Hematopoietic multipotent progenitor cell treated with erythropoietin and hydrocortisone succinate and interleukin-3 and kit ligand, for 17 days (in vitro differentiated cells): ENCODE measurements at places on chromosomes 12 and 14.

DNA sequence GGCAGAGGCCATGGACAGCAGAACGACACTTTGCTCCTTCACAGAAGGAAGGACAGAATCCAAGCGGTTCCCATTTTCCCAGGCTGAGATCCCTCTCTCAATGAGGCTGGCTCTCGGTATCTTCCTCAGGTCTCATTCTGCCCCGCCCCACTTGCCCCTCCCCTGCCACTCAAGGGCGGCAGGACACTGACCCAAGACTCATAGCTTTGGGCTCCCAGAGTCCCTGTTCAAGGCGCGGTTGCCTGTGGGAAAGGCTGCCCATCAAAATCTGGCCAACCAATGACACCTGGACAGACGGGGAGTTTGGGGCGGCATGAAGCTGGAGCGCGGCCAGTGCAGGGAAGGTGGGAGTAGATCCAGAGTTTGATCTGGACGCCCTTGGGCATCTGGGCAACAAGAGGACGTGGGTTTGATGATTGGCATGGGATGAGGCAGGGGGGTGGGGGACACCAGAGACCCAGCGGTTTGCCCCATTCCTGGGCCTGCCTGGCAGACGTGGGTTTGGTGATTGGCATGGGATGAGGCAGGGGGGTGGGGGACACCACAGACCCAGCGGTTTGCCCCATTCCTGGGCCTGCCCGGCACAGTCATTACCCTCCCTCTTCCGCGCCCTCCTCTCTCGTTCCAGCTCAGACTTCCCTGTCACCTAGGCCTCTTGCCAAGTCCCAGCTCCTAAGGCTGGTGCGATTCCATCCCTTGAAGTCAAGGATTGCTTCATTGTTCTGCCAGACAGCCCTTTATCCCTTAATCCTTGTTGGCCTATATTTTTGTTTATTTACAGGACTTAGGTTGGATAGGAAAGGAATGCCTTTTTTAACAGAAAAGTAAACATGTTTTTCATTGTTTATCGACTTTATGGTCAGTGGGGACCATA is 92.1 kb downstream of the NINJ2 start:
- no peak for DNase-seq

- DNase-seq: no peak
These were observed 216.6 kb upstream of the PWP1 start for GRCh38 chr12:107469011-107469410.

DNA sequence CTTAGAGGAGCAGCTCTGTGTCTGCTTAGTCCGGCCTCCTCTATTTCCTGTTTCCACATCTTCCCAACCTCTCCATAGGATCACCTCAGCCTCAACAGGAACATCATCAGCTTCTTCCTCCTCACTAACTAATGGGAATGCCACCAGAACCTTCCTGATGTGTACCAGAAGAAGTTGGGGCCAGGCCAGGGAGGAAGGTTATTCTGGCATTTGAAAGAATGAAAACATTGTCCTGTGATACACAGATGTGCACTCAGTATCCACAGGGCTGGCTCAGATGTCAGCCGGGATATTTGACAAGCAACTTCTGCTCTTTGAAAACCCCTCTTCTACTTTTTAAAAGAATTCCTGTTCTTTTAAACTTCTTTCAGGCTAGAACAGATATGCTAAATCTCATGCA is 63.6 kb downstream of the TMEM30B start:
- DNase-seq: no peak

DNA sequence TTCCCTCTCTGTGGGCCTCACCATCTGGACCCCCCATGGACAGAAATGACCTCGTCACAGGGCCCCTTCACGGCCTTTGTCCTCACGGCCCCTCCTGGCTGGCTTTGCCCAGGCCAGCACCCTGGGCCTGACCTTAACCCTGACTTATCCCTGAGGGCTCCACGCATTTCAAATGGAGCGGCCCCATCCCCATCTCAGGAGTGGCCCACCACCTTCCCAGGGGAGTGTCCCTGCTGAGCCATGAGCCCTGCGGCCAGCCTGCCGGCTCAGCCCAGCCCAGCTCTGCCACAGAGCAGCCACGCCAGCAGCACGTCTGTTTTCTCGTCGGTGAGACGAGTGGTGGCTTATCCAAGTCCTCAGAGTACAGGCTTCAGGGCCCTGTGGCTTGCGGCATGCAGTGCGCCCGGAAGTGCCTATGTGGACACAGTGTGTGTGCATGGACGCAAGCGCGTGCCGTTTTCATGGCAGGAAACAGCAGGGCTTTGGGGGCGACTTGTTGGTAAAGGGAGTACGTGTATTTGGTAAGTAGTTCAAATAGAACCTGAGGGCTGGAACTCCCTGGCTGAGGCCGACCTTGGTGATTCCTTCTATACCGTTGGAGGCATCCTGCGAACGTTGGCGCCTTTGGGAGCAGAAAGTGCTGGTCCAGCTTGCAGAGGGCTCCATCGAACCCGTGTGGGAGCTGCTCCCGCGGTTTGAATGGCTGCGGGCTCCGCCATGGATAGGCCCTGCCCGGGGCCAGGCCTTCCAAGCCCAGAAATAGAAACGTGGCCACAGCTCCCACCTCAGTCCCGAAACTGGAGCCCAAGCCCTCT is 52.1 kb downstream of the LRCOL1 start:
- DNase-seq: no peak

GRCh38 chr14:96267916-96268315 is 11.9 kb downstream of the BDKRB1 start:
- DNase-seq: no peak

- DNase-seq: no peak
These were observed 102.4 kb upstream of the METAP2 start for GRCh38 chr12:95371571-95371970.

DNA sequence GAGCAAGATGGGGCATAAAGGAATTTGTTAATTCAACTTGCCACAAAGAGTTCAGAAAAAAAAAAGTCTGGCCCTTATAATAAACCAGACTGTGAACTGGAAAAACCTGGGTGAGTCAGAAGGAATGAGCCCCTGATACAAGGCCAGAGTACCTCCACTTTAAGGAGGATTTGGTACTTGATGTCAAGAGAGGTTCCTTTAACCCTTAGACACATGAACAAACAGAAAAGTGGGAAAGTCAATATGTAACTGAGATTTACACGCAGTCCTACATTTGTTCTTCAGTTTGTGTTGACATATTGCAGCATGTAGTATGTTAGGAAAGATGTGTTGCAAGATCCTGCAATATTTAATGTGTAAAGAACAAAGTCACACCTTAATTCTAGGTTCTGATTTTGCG is 14.2 kb upstream of the SLC38A4 start:
- no peak for DNase-seq

GRCh38 chr12:57128519-57129247 is 400 bp downstream of the LRP1 start:
- DNase-seq: no peak

DNA sequence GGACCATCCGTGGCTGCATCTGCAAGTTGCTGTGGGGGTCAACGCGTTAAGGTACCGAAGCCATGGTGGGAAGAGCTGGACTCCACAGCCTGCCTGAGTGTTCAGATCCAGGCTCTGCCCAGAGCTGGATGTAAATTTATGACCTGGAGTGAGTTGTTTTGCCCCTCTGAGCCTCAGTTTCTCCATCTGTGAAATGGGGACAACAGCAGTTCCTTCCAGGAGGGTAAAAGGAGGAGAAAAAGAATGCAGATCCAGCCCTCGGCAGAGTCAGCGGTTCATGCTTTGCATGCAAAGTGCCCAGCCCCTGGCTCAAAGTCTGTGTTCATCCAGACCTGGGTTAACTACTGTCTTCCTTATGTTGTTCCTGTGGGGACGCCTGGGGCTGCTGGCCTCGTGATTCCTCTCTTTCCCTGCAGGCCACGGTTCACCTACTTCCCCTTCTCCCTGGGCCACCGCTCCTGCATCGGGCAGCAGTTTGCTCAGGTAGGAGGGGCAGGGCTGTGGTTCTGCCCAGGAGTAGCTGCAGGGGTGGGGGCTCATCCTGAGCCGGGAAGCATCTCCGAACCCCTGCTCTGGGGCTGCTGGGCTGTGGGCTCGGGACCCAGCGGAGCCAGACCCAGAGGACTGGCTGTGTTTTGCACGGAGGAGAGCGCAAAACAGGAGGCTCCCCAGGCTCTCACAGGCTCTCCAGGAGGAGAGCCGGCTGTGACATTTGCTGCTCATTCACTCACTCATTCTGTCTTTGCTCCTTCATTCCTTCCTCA is 41.9 kb downstream of the CYP46A1 start:
- DNase-seq: no peak

GRCh38 chr12:109783965-109784244 is 49.3 kb downstream of the TRPV4 start:
- no peak for DNase-seq

DNA sequence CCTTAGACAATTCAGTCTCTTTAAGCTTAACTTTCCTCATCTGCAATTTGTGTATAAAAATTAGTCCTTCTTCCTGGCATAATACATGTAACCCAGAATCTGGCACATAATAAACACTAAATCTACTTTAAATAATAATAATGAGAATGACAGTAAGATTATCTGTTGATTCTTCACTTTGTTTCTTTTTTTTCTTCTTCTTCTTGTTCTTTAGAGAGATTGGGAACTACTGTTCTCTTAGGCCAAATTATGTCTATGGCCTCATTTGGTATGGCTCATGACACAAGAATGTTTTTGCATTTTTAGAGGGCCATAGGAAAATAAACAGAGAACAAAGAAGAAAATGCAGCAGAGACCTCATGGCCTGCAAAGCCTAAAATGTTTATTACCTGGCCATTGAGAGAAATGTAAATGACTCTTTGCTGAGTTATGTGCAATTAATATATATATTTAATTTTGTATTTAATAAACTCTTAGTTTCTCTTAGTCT is 275.8 kb downstream of the SLC6A15 start:
- DNase-seq: no peak

DNA sequence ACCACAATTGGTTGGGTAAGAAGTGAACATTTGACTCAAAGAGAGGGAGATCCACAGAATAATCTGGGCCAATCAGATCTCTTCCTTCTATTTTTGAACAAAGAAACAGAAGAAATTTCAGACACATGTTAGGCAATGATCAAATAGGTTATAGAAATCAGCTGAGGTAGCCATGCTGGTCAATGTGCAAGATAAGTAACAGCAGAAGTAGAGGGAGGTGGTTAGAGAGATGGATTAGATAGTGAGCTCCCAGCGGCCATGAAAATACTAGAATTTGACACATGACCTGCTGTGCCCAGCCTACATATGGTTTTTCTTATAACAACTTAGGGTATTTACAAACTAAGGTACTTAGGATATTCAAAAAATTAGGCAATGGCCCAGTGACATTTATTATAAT is 230.9 kb upstream of the ARID2 start:
- DNase-seq: no peak

DNA sequence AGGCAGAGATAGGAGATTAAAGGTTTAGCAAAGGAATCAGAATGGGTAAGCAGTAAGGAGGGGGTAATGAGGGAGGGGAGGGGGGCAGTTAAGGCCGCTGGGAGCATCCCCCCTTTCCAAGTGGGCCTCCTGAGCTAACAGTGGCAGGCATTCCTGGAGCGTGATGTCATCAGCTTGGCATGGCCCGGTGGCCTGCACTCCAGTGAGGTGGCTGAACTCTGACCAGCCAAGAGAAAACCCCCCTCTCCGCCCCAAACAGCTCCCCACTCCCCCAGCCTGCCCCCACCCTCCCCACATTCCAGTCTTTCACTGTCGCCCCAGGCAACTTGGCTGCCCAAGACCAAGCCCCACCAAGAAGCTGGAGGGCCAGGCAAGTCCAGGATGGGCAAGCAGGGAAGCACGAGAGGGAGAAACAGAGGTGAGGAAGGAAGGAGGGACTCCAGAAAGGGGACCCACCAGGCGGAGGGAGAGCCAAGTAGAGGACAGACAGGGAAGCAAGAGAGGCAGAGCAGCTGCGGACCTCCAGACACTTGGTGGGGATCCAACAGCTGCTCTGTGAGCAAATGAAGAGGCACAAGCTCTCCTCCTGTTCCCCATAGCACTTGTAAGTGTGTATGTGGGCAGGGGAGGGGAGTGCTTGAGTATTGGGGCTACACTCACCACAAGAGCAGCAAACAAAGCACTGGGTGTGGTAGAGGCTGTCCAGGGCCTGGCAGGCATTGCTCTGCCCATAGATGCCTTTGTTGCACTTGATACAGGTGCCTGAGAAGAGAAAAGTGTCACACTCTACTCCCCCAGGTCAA is 4.5 kb downstream of the AJUBA start:
- no peak for DNase-seq

- no peak for DNase-seq
These were observed 78.8 kb downstream of the ETV6 start for GRCh38 chr12:11728154-11728755.

- peak; percentile 53 for DNase-seq
These were observed 13.0 kb downstream of the TBPL2 start for GRCh38 chr14:55427439-55427838.

DNA sequence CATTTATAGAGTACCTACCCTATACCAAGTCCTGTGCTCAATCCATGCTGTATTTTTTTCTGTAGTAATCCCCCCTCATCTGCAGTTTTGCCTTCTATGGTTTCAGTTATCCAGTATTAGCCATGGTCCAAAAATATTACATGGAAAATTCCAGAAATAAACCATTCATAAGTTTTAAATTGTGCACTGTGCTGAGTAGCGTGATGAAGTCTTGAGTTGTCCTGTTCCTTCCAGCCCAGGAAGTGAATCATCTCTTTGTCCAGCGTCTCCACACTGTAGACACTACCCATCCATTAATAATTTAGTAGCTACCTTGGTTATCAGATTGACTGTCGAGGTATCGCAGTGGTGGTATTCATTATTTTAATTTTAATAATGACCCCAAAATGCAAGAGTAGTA is 54.2 kb downstream of the SUDS3 start:
- no peak for DNase-seq

DNA sequence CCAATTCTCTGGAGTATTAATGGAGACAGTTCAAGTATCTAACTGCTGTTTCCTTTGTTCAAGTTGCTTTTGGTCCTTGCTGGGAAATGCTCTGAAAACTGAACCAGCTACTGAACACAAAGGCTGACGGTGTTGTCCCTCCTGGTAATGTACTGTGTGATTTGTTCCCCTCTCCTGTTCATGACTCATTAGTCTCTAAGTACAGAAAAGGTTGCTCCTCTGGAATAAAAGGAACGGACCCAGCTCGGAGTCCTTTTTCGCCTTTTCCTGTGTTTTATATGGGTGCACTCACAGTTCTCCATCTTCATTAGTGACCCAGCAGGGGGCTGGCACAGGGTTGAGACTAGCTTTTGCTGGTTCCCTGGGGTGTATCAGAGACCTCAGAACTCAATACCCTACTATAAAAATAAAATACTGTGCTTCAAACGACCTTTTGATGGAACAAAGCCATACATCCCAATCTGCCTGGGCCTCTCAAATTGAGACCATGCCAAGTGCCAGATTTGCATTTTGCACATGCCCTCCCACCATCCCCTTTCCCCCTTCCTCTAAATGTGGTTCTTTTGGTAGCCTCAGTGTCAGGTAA is 269.7 kb downstream of the RAD51B start:
- DNase-seq: no peak
